ENCODE measurements at places on chromosomes 13 and 19.
A peak's percentile ranks its signal among the peaks of the same experiment; 100 is the strongest.

GRCh38 chr13:101306773-101307172 is 109.5 kb downstream of the NALCN start:
- no peak for DNase-seq

GRCh38 chr13:50227361-50227760 is 212.1 kb downstream of the KCNRG start:
- DNase-seq, result no peak

DNA sequence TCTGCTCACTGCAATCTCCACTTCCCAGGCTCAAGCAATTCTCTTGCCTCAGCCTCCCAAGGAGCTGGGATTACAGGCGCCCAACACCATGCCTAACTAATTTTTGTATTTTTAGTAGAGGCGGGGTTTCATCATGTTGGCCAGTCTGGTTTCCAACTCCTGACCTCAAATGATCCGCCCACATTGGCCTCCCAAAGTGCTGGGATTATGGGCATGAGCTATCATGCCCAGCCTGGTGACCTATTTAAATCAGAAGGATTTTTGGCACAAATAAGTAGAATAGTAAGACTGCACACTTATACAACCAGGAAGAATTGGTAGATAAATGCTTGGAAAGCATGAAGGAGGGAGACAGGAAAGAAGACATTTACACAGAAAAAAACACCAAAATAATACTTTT is 53.4 kb upstream of the AKAP11 start:
- DNase-seq, result no peak

- DNase-seq, result no peak
These were observed 1636.1 kb downstream of the SLITRK5 start for GRCh38 chr13:89307278-89307677.

GRCh38 chr19:6047741-6048251 is 62.5 kb downstream of the RFX2 start:
- DNase-seq, result peak; percentile 56

- no peak for DNase-seq
These were observed 122.8 kb downstream of the CRYL1 start for GRCh38 chr13:20402881-20403280.

GRCh38 chr19:35068941-35069634 is 27.6 kb downstream of the HPN start:
- DNase-seq, result no peak

DNA sequence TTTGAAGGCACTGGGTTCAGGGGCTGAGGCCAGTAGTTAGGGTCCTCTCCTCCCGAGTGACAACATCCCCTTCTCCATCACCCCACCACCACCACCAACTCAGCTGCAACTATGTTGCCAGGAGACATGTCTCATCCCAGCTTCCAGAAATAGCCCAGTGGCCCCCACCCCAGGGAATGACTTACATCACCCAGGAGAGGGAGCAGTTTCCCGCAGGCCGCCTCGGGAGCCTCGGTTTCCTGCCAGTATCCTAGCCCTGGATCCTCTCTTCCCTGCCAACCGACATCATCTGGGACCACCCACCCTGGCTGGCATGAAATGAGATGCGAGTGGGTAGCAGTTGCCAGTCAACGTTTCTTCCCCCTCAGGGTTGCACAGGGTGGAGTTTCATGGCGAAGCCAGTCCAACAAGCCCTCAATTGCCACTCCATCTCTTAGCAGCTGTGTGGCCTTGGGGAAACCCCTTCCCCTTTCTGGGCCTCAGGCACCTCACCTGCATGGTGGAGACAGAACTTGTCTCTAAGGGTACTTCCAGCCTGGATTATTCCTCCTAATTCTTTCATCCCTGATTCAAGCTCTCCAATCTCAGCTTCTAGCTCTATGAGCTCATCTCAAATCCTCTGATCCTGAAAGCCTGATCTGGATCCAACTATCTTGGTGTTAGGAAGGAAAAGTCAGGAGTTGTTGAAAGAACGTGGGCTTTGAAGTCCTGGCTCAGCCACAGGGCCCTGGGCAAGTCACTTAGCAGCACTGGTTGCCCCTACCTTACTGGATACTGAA is 3.9 kb upstream of the GSK3A start:
- peak; percentile 41 for DNase-seq

DNA sequence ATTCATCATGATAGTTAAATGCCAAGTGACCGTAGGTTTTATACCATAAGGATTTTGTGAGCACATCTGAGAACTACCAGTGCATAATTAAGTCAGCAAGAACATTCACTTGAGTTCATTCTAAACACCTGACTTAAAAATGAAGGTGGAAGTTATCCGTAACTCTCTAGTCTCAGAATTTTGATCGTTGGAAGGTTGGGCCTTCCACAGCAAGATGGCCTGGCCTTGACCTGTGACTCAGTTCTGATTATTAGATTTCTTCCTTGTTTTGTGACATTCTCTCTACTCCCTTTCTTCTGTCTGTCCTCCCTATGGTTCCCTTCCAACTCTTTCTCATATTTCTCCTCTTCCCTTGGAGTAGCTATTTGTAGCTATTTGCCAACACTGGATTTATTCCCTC is 20.0 kb upstream of the WDFY2 start:
- no peak for DNase-seq

GRCh38 chr19:7004313-7004931 is 16.8 kb downstream of the MBD3L2B start:
- DNase-seq, result no peak

GRCh38 chr13:99527301-99527700 is 26.0 kb downstream of the TM9SF2 start:
- no peak for DNase-seq

DNA sequence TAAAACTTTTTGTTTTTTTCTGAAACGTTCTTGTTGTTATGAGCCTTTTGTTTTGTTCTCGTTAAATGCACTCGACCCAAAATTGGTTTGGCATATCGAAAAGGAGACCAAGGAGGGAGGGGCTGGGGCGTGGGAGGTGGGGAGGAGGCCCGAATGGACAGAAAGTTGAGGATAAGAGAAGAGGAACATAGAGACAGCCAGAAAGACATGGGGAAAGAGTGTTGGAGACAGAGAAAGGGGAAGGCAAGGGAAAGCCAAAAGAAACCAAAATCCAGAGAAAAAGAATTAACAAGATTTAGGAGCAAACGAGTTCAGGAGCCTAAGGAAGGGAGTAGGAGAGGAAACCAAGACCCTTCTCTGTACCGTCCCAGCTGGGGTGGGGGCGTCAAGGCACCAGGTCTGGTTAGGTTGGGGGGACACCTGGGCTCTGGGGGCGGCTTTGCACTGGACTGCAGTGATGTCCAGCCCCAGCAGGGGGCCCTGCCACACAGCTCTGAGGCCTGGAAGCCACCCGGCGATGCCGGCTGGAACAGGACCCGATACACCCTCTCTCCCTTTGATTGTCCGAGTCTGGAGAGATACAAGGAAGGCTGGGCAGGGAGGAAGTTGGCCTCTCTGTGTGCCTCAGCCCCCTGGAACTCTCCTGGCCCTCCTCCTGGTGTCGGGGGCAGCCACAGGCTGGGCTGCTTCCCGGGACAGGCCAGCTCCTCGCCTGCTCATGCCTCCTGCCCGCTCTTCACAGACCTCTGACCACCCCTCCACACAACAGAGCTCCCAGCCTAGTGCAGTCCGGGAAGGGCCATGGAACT is 11.6 kb upstream of the ASF1B start:
- DNase-seq, result no peak

DNA sequence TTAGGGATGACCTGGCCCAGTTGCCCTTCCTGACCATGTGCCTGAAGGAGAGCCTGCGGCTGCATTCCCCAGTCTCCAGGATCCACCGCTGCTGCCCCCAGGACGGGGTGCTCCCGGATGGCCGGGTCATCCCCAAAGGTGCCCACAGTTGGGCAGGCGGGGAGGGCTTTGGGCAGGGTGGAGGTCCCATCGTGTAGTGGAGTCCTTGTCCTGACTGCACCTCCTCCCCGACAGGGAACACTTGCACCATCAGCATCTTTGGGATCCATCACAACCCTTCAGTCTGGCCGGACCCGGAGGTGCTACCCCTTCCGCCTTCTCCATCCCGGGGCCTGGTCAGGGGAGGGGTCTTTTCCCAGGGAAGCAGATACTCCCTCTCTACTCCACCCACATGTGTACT is 31.7 kb upstream of the CYP4F8 start:
- DNase-seq, result no peak

- peak; percentile 49 for DNase-seq
These were observed 20.2 kb upstream of the ERVV-1 start for GRCh38 chr19:52993342-52994178.

GRCh38 chr13:112995395-112996191 is 26.6 kb downstream of the MCF2L start:
- no peak for DNase-seq

DNA sequence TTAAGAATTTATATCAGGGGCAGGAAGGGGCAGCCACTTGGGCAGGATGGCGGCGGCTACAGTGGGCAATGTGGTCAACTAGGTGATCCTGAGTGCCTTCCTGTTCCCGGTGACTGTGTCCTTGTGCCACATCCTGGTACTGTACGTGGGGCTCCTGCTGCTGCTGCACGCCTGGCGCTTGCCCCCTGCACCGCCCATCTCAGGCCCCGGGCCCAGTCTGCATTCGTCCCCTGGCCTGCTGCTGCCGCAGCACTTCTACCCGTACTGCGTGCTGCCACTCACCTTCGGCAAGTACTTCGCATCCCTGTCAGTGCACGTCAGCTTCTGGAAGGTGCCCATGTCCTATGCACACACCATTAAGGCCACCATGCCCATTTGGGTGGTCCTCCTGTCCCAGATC is 40.1 kb downstream of the IFT88 start:
- no peak for DNase-seq

DNA sequence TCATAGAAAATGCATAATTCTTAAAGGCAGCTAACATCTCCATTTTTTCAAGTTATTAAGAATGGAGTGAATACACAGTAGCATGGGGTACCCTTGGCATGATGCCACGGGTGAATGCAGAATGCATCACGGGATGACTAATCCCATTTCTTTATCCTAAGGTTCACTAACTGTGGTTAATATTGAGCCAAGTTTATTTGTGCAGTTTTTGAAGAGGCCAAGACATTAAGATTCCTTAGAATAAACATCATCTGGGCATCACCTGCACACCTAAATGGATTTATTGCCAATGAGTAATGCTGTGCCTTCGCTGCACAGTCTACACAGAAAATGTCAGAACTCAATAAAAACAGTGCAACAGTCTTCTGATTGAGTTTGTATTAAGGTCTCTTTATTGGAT is 333.1 kb downstream of the GPC6 start:
- DNase-seq, result no peak

- no peak for DNase-seq
These were observed 27.1 kb upstream of the GAS6 start for GRCh38 chr13:113890774-113891480.

GRCh38 chr13:50509167-50509566 is 334.3 kb downstream of the DLEU7 start:
- no peak for DNase-seq

DNA sequence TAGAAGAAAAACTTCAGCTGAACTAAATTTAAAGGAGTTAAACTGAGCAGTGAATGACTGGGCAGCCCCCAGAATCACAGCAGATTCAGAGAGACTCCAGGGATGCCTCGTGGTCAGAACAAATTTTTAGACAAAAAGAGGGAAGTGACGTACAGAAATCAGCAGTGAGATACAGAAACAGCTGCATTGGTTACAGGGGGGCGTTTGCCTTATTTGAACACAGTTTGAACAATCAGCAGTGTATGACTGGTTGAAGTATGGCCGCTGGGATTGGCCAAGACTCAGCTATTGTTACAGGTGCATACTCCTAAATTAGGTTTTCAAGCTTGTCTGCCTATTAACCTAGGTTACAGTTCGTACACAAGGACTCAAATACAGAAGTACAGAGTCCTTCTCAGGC is 2.2 kb upstream of the SPRYD7 start:
- no peak for DNase-seq

GRCh38 chr13:99996381-99996973 is 14.9 kb downstream of the ZIC2 start:
- DNase-seq, result no peak

- DNase-seq, result no peak
These were observed 64.2 kb upstream of the UQCRFS1 start for GRCh38 chr19:29277102-29277501.

DNA sequence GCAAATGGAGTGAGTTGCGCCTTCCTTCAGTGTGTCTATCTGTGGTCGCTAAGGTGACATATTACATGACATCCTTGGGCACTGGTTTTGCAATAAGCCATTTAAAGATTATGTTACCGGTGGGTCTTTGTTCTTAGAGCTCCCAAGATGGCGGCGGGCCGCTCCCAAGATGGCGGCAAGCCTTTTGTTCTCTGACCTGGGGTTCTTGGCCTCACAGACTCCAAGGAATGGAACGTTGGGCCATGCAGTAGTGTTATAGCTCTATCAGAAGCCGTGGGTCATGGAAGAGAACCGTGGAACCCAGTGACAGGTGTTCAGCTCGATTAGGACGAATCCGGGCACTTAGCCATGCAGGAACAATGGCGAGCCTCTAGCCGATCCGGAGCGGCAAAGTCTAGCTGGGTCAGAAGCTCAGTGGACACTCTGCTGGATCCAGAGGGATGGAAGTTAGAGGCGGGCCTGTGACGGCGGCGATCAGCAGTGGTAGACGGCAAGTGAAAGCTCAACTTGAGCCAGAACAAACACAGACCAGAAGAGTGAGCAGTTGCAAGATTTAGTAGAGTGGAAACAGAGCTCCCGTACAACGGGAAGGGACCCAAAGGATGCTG is 188.6 kb downstream of the TEX29 start:
- DNase-seq, result no peak

GRCh38 chr13:35648201-35648600 is 171.7 kb upstream of the MAB21L1 start:
- DNase-seq, result no peak

- DNase-seq, result no peak
These were observed 101.9 kb downstream of the FLT1 start for GRCh38 chr13:28392896-28393505.

DNA sequence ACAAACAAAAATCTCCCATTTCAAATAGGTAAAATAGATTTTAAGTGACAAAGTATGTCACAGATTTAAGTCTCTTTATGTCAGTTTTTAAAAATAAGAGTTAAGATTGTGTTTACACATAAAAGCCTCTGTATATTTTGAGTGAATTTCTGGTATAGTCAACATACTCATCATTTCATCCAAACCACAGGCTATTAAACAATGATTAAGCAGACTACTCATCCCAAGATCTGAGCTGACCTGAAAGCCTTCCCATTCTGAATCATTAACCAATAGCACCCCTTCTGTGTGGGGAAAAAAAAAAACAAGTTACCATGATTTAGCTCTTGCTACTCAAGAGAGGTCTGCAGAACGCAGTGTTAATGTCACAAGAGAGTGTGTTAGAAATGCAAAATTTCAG is 284.4 kb upstream of the NBEA start:
- no peak for DNase-seq

GRCh38 chr19:43578787-43579186 is 3.2 kb downstream of the PINLYP start:
- DNase-seq, result no peak

DNA sequence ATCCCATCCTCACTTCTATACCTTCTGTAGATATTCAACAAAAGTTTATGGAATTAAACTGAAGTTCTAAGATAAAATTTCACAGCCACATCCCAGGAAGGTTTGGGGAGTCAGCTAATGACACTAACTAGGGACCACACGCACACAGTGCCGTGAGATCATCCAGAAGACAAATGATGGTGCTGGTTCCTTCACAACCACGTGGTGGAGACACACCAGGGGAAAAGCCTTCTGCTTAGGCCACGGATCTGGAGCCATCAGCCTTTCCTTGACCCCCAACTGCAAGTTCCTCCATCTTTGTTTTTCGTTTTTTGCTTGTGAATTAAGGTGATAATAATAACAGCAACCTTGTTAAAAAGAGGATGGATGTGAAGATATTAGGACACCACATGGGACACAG is 241.6 kb upstream of the MAB21L1 start:
- DNase-seq, result no peak

- no peak for DNase-seq
These were observed 7.9 kb upstream of the F7 start for GRCh38 chr13:113097651-113098050.

- DNase-seq, result no peak
These were observed 575.8 kb upstream of the KLF12 start for GRCh38 chr13:74710006-74710405.
